Left colon (tissue), 2 donors: ENCODE measurements at places on chromosomes 2 and 18. TPM values are rescaled to one million over a fixed set of nuclear protein-coding genes. Genes with fewer than 3 reads are reported as not detected.

Gene CSRNP3
- total RNA-seq = 2.8 TPM

Gene ALKAL2
- 2.7 TPM for total RNA-seq

Gene ST6GAL2
- 2.9 TPM for total RNA-seq

Gene SCG2
- total RNA-seq = 6.7 TPM

Gene RAB31
- total RNA-seq = 6.0 TPM

Gene GDF7
- total RNA-seq = 0.18 TPM

Gene FRZB
- 20.5 TPM for total RNA-seq

Gene MC4R
- total RNA-seq = not detected

Gene TBR1
- not detected for total RNA-seq

Gene CYRIA
- 2.4 TPM for total RNA-seq

Gene EHD3
- 1.7 TPM for total RNA-seq

Gene METTL4
- total RNA-seq = 9.1 TPM

Gene DOCK10
- 11.9 TPM for total RNA-seq

Gene TUBB8B
- total RNA-seq = not detected

Gene MPP4
- not detected for total RNA-seq
